Activated CD8-positive, alpha-beta memory T cell treated with anti-CD3 and anti-CD28 coated beads for 48 hours (primary cell): ENCODE measurements at places on chromosomes 16 and 17.

DNA sequence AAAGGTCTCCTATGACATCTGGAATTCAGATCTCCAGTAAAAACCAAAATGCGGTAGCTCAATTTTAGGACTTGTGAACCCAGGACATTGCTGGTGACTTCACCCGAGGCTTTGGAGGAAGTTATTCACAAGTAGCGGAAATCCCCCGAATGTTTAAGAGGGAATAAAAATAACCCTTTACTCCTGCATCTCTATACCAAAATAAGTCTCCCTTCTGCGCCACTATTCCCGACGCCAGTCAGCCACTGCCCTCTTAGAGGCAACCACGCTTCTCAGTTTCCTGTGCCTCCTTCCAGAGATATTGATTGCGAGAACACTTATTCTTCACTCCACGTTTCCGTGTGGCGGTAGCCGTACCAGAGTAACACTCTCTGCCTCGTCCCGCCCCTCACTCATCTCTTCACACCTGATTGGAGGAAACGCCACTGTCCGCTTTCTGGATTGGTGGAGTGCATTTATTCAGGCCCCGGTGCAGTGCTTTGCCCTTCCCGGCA lies 27.4 kb downstream of the EMP2 start:
- DNase-seq = peak; percentile 20

DNA sequence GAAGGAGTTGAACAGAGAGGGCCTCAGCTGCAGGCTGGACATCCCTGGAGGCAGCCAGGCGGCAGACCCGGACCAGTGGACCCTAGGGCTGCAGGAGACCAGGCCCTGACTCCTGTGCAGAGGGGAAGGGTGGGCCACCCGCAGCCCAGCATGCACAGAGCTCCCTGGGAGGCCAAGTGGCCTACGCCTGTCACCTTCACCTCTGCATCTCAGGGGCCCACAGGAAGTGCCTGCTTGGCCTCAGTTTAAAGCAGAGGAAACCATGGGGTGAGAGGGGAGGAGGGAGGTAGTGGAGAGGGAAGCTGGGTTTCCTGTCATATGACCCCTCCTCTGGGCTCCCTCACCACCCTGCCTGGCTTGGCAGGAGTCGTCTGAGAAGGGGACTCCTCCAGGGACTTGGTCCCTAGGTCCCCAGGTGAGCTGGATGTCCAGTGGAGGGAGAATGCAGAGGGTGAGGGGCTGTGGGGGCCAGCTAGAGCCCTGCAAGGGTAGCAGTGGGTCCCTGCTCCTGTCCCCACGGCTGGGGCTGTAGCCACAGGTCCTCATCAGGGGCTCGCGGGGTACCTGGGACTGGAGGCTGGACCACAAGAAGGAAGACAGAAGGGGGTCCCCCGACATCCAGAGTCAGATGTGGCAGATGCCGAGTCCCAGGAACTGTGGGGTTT lies at the start of gene TMC8:
Gene TMC8, plus strand, starts transcription at position 335 of the 665 bp plus-strand sequence. CDS start 818 bp downstream, outside the sequence.
- DNase-seq = no peak

GRCh38 chr17:13073018-13073417 lies 55.2 kb upstream of the ELAC2 start:
- DNase-seq = no peak

DNA sequence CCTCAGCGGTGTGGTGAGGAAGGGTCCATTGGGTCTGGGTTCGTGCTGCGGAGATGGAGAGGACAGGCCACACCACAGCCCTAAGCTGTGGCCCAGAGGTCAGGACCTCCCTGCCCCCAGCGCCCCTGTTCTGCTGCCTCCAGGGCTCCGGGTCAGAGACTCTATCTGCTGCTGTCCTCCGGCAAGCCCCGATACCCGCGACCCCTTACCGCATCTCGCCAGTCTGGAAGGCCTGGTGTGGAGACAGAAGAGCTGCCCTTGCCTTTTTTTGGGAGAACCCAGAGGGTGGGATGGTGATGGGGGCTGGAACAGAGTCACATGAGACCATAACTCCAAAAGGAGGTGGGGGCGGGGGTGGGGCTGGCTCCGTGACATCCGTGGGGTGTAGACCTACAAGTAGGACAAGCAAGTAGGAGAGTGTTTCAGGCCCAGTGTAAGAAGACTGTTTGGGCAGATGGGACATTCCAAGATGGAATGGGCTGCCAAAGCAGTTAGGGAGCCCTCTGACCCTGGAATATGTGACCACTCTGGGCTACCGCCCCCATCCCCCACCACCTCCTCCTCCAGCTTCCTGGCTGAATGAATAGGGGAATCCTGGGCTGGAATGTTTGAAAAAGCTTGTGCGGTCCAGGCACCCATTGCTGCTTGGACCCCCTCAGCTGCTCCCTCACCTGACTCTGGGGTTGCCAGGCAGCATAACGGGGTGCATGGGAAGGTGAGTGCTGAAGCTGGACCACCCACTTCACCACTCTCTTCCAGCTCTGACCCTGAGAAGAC lies 1.4 kb downstream of the XYLT2 start:
- DNase-seq = no peak

DNA sequence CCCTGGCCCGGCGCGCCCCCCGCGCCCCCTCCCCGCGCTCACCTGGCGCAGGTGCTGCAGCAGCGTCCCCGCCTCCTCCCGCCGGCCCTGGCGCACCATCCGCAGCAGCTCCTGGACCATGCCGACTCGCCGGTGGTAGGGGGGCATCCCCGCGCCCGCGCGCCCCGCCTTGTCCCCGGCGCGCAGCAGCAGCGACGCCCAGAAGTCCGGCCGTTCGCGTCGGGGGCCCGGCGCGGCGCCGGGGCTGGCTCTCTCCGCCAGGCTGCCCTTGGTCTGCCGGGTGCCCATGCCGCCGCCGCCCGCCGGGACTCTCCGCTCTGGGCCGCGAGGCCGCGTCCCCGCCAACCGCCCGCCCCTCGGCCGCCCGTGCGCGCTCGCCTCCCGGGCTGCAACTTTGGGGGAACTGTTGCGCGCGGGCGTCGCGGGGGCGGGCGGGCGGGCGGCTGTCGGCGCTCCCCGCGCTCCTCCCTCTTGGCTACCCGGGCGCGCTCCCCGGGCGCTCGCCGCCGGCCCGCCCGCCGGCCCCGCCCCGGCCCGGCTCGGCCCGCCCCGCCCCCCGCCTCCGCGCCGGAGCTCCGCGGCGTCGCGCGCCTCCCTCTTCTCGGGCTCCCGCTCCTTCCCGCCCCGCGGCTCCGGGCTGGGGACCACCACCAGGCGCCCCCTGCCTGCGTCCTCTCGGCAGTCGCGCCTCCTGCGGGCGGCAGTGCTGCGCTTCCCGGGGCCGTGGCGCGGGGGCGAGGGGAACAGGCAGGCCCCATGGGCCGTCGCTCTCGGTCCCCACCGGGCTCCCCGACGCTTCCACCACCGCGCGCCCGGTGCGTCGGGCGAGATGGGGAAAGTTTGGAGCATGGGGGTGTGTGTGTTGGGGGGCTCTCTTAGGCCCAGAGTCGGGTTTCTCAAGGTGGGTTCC lies at the start of gene LRRC75A:
Gene LRRC75A, minus strand, starts transcription at position 491 of the 910 bp plus-strand sequence. Its CDS starts 203 bp downstream, at position 288.
- no peak for DNase-seq

- no peak for DNase-seq
Measured at GRCh38 chr16:54689072-54689865, 241.4 kb upstream of the IRX5 start.

GRCh38 chr17:35064516-35065215 lies 1.2 kb upstream of the RFFL start:
- DNase-seq = no peak

- no peak for DNase-seq
Measured at GRCh38 chr17:49798182-49798581, 9.7 kb downstream of the KAT7 start.

DNA sequence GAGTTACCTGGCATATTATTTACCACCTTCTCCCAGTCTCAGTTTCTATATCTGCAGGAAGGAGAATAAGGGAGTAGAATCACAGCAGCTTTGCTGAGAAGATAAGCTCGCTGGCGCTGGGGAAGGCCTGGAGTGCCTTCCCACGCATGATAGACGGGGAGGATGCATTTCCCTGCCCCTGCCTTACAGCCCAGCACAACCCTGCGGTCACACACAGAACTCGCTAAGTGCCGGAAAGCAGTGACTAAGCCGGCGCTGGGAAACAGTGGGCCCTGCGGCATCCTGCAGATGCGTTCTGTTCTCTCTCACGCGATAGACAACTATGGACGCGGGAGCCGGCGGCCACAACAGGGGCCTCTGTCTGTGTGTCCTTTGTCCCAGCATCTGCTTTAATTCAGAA lies 4.8 kb downstream of the CA5A start:
- DNase-seq = no peak
